Pancreas (tissue), 10 donors: ENCODE measurements at places on chromosomes 3 and 15. TPM values are rescaled to one million over a fixed set of nuclear protein-coding genes. Genes with fewer than 3 reads are reported as not detected.

GRCh38 chr3:42601896-42602581, 1.6 kb downstream of the NKTR start:
- H3K4me3 ChIP-seq: peak overlapping the region; percentile 81
- no peak overlapping the region for H3K27ac ChIP-seq
- H3K27me3 ChIP-seq: no peaks in the 10 kb centered on the region

DNA sequence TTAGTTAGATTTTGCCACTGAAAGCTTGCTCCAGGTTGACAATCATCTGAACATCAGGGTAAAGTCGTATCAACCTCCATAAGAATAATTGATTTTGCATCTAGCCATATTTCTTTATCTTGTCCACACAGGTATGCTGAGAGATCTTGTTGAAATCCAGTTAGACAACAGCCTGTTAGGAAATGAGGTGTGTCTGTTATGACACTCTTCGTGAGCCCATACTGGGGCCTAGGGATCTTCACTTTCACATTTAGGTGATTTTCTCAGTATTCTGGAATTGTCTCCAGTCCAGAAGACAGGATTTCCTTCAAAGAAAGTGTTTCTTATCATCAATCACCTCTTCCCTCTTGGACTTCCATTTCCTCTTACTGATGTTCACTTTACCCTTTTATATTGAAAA, 18.1 kb downstream of the DNAJB11 start:
- H3K36me3 ChIP-seq: no peaks in the 10 kb centered on the region
- H3K4me1 ChIP-seq: peaks cover 1% of the 10 kb centered on the region
- H3K4me3 ChIP-seq: no peak overlapping the region
- no peak for DNase-seq
- no peak overlapping the region for H3K27ac ChIP-seq

Gene SNX33
- 24.1 TPM for total RNA-seq

- H3K4me3 ChIP-seq: no peak overlapping the region
- no peak overlapping the region for H3K27ac ChIP-seq
- no peaks in the 10 kb centered on the region for H3K4me1 ChIP-seq
Observed at GRCh38 chr15:42832576-42832975, 88.0 kb downstream of the TTBK2 start.

Gene GRM7
- not detected for total RNA-seq
